Stimulated activated CD4-positive, alpha-beta T cell treated with anti-CD3 and anti-CD28 coated beads, Interleukin-1b, Interleukin-23, amount 100 ng/mL, for 24 hours (primary cell): ENCODE measurements at places on chromosomes 6 and 20.

DNA sequence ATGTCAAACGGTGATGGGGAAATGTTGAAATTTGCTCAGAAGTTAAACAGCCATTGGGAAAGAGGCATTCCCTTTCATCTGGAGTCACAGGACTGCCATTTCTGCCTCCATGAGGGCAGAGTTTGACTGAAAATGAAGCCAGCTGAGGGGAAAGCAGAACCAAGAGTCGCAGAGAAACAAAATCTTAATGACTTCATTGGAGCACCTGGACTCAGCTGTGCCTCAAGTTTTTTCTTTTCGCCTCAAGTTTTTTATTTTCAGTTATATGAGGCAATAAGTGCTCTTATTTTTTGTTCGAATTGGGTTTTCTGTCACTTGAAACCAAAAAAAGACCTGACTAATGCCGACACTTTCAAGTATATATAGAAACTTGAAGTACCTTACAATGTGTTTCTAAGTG, 161.3 kb downstream of the PKHD1 start:
- DNase-seq, result no peak

GRCh38 chr6:53717566-53717965, 52.0 kb upstream of the KLHL31 start:
- no peak for DNase-seq

- no peak for DNase-seq
Observed at GRCh38 chr6:75094614-75095200, 111.1 kb downstream of the COL12A1 start.

- DNase-seq, result no peak
Observed at GRCh38 chr20:20549704-20550103, 162.7 kb downstream of the RALGAPA2 start.

- DNase-seq, result no peak
Observed at GRCh38 chr6:36725581-36725980, 28.0 kb downstream of the RAB44 start.

DNA sequence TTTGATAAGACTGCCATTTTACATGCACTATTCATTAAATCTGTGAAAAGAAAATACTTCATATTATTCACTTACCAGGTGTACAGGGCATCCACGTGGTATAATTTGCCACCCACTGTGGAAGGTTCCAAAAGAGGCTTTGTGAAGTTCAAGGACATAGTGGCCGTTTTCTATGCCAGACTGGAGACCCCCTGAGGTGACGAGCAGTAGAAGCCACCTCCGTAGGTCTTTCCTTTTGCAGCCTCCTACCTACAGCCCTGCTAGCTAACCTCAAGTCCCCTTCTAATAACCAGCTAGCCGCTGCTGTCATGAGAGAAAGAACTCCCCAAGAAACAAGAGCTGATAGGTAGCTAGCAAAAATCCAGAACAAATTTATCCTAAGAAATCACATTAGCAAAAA, 110.5 kb downstream of the ARHGAP18 start:
- no peak for DNase-seq

DNA sequence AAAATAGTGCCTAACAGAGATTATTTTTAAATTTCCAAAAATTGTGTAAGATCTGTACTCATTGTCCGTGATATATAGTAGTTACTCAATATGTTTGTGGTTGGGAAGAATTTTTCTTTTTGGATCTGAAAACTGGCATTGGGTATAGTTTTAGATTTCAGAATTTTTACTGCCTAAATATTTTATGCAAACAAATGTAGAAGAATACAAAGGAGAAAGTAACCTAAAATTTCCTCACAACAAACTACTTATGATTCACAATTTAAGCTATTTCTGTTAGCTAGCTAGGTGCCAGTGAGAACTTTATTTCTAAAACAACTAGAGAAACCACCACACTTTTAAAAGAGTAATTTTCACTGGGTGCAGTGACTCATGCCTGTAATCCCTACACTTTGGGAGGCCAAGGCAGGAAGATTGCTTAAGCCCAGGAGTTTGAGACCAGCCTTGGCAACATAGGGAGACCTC, 38.8 kb downstream of the SESN1 start:
- no peak for DNase-seq

DNA sequence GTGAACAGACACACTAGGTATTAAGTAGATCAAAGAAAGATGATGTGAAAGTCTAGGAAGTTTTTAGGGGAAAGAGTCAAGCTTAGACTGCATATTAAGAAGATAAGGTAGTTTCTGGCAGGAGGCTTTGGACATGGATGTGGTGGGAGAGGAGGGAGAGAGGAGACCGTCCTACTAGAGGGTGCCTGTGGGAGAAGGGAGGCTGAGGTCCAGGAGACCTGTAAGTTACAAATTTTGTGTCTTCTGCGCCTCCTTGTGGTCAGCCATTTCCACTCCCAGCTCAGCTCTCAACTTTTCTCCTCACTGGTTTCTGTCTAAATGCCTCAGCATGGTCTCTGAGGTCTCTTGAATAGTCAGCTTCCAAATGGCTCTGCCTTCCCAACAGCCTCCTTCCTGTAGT, 193.5 kb downstream of the UNC5CL start:
- DNase-seq, result no peak

GRCh38 chr6:46210294-46210693, 39.5 kb upstream of the ENPP5 start:
- DNase-seq, result no peak

GRCh38 chr6:80217794-80218193, 111.3 kb downstream of the BCKDHB start:
- DNase-seq, result no peak

DNA sequence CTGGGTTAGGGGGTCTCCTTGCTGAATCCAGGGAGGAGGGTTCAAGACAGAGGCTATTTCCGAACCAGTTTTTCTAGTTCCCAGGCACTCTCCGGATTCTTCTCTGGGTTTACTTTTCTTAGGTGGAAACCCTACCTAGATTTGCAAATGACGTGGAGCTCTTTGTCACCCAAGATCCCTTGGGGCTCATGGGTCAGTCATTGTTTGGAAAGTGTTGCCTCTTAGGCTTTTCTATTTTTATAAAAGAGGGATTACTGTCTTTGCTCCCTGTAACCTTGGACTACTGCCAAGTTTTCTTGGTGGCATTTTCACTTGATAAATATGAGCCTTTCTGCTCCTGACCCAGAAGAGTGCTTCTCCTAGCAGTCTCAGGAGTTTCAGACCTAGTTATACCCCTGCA, 33.6 kb downstream of the FAM209B start:
- DNase-seq, result no peak

- DNase-seq, result no peak
Observed at GRCh38 chr6:2184700-2185455, 60.5 kb downstream of the GMDS start.

GRCh38 chr20:49432550-49432949, 49.9 kb downstream of the KCNB1 start:
- DNase-seq, result no peak

DNA sequence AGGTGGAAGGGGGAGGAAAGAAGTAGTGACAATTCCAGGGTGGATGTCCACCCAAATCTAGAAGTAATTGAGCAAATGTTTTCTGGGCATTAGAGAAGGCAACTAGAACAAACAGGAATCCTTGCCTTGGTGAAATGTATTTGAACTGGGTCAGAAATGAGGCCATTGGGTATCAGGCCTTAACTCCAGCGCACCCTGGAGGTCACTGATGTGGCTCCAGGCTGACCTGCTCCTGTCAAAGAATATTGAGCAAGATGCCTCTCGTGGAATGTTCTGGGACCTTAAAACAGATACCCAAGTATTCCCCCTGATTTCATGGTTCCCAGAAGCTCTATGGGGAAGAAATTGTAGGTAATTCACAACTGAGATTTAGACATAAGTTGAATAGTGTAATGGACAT, 6.9 kb downstream of the HLA-DPB1 start:
- DNase-seq, result no peak

GRCh38 chr20:18904624-18905023, 91.0 kb downstream of the SCP2D1 start:
- DNase-seq, result no peak

GRCh38 chr6:131281471-131282270, 146.4 kb downstream of the AKAP7 start:
- peak; percentile 24 for DNase-seq

- no peak for DNase-seq
Observed at GRCh38 chr20:8074931-8075330, 55.4 kb upstream of the TMX4 start.

- DNase-seq, result no peak
Observed at GRCh38 chr20:36017048-36017951, 48.9 kb downstream of the CNBD2 start.

GRCh38 chr6:111175109-111175508, 87.8 kb downstream of the SLC16A10 start:
- DNase-seq, result no peak

DNA sequence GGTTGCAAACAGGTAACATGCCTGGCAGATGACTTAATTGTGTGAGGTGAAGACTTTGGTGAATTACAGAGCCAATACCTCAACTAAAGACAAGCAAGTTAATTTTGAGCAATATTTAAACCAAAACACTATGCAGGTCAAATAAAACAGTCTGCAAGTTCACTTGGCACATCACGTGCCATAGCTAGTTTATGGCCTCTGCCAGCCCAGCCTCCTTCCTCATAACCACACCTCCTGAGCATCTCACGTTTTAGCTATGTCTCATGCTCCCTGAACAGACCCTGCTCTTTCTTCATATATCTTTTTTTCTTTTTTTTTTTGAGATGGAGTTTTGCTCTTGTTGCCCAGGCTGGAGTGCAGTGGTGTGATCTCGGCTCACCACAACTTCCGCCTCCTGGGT, 4.5 kb upstream of the CNBD2 start:
- DNase-seq, result no peak

DNA sequence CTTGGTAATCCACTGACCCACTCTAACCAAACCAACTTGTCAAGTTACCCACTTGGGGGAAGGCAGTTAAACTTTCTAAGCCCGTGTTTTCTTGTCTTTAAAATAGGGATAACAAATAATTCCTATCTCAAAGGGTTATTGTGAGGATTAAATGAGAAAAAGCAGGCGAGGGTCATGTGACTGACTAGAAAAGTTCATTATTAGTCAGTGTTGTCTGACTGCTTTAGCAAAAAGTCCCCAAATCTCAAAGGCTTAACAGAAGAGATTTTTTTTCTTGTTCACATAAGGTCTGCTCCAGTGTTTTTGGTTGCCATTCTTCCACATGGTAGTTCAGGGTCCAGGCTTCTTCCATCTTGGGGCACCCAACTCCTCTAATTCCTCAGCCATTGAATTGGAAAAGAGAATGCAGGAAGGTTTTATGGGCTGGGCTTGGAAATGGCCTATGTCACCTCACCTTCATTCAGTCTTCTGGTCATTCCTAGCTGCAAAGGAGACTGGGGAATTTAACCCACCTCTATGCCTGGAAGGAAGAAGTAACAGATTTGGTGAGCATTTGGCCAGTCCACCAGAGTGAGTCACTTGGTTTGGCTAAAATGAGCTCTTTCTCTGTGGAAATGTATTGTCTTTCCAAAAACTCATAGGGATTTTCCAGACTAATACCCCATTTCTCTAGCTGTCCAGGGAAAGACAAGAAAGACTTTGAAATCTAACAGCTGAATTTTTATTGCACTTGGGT, 77.0 kb downstream of the CAP2 start:
- DNase-seq, result no peak

GRCh38 chr6:5286780-5287179, 25.5 kb downstream of the FARS2 start:
- no peak for DNase-seq

GRCh38 chr6:96157018-96157565, 141.3 kb downstream of the FUT9 start:
- no peak for DNase-seq
